ENCODE measurements at places on chromosomes 5 and 9.
A peak's percentile ranks its signal among the peaks of the same experiment; 100 is the strongest.

DNA sequence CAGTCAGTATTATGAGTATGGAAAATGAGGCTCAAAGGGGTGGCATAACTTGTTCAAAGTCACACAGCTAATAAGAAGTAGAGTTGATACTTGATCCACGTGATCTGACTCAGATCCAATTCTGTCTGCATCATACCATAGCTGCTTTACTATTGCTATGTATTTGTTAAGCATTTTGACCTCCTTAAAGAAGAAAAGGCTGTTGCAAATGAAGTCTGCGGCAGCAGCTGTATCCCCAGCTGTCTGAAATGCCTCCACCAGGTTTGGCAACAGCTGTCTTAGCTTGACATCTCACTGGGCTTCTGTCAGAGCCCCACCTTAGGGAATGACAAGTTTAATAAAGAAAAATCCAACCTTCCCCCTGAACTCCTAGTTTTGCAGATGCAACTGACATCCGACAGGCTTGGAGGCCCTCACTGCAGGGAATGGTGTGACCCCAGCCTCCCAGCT is 75.6 kb upstream of the SLC44A1 start:
- DNase-seq = no peak

DNA sequence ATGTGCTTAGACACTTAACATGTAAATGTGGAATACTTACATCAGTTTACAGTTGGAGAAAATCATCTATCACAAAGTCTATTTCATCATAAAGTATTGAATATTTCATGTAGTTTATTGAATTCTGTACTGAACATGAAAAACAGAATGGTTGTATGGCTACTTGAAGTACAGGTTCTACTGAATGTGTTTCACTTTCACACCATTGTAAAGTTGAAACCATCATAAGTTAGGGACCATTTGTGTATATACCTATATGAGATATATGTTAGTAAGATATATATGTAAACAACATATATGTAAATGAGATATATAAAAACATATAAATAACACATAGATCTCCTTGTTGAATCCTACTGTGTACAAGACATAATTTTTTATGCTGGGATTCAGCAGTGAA is 63.0 kb upstream of the TAF11L2 start:
- no peak for DNase-seq

- peak; percentile 22 for DNase-seq
Observed at GRCh38 chr9:89448381-89448780, 49.5 kb downstream of the SEMA4D start.

GRCh38 chr9:37104183-37104889 is 16.0 kb upstream of the ZCCHC7 start:
- no peak for DNase-seq

DNA sequence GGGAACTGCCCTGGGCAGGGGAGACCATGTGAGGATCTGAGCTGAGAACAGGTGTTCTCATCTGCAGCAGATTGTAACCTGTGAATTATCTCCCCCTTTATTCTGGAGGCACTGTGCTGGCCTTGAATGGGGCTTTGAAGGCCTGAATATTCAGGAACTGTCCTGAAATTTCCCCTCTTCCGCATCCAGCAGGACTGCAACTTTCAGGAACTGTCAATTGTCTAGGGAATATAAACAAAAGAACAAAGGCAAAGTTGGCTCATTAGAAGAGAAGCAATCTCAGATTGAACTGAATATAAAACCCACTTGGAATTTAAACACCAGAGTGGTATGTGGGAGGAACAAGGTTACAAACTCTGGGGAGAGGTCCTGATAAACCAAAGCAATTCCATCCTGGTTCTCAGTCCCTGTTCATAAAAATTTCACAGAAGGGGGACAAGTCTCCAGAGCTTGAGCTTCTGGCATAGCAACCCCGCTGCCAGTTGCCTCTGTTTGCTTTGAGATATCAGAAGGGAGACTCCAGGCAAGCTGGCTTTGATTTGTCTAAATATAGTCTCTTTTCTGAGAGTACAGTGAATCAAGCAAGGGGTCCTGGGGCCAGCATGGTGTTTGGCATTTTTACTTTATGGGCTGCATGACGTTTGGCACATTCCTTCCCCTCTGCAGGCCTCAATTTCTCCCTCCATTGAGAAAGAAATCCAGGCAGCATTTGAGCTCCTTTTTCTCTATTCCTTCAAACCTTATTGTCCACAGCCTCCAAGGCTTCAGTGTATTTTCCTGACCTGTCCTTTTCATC is 47.5 kb downstream of the ADRB2 start:
- DNase-seq = no peak

Data from neural crest cell (in vitro differentiated cells).